ENCODE measurements at places on chromosomes 6 and 20.

DNA sequence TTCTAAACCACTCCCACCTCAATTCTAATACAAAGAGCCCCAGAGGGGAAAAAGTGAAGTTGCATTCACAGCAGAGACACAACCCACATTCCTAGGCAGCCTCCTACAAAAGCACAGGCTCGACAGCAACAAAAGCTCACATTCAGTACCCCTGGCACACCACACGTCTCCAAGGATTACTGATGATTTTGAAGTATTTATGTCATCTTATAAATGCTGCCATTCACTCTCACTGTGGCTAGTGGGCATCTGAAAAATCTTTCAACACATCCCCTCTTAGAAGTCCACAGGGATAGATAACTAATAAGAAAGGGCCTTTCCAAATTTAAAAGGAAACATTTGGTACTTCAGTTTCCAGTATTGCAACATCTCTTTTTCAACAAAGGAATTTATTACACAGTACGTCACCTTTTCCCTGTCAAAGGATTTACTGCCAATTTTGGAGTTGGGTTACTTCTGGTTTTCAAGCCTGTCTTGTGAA is 146.7 kb downstream of the TASP1 start:
- DNase-seq, result peak; percentile 85

DNA sequence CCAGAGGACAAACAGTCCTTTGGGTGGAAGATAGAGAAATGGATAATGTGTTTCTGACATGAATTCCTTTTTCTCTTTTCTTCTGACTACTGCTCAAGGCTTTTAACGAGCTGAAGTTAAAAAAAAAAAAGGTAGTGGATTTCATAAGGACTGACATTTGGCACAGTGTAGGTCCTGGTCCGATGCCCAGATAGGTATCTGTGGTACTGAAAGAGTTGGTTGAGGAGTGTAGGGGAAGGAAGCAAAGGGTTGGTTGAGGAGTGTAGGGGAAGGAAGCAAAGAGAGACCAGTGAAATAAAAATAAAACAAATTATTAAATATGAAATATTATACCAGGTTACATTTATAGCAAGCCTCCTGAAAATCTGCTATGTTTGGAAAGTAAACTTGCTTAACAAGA is 11.8 kb downstream of the UTRN start:
- no peak for DNase-seq

DNA sequence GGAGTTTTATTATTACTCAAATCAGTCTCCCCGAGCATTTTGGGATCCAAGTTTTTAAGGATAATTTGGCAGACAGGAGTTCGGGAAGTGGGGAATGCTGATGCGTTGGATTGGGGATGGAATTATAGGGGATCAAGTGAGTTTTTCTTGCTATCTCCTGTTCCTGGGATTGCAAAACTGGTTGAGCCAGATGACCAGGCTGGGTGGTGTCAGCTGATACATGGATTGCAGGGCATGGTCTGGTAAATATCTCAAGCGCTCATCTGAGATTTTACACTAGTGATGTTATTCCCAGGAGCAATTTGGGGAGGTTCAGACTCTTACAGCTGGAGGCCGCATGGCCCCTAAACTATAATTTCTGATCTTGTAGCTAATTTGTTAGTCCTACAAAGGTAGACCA is 54.7 kb downstream of the ENPP1 start:
- no peak for DNase-seq

GRCh38 chr20:36601540-36601939 is 4.0 kb upstream of the RAB5IF start:
- DNase-seq, result no peak

- no peak for DNase-seq
Measured at GRCh38 chr6:36114798-36115408, 15.4 kb upstream of the MAPK13 start.

DNA sequence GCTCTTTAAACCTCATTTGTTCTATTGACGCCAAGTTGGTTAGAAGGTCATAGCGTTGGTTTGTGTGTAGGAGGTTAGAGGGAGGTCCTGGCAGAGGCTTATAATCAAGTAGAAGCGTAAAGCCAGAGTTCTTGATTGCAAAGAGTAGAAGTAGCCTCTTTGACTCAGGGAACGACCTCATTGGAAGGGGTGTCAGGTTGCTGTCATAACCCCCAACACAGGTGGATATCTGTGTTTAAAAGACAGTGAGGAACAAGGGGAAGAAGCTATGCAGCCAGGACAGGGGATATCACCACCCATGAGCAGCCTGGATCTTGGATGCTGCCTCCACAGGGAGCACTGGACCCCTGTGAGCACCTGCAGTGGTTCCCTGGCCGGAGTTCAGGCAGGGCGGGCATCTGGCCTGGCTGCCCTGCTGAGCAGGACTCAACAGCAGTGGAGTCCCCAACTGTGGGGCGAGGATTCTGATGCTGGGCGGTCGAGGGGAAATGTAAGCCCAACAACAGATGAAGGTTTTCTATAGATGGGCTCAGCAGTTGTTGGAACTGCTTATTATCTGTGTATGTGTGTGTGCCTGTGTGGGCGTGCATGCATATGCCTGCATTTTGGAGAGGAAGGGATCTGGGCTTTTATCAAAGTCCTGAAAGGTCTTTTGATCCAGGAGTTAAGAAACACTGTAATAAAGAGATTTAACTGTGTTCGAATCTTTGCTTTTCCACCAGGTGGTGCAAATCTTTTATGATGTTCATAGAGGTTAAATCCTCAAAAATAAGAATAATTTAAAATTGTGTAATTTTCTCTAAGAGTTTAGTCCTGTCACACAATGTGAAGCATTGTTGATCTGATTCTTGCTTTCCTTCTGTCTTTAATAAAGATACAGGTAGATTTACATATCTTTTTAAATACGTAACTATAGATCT is 27.7 kb downstream of the HIVEP1 start:
- DNase-seq, result no peak

DNA sequence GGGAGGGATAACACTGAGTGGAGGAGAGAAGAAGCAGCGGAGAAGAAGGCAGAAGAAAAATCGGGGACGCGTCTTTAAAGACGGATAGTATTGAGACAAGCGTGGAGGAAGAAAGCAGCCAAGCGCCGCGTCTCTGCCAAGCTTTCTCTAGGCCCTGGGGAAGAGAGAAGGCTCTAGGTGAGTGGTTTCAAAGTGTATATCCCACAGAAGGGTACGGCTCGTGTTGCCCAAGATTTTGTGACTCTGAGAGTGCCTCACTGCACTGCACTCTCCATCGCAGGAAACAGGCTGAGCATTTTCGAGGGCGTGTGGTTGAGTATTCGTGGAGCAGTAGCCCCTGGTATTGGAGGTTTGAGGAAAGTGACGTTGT is 185.4 kb downstream of the TRIM27 start:
- DNase-seq, result no peak

GRCh38 chr6:33702345-33702977 is 9.0 kb downstream of the UQCC2 start:
- DNase-seq, result peak; percentile 48

- no peak for DNase-seq
Measured at GRCh38 chr6:884570-884969, 191.6 kb upstream of the EXOC2 start.

GRCh38 chr6:108948181-108948661 is 100.0 kb downstream of the ARMC2 start:
- DNase-seq, result no peak

- no peak for DNase-seq
Measured at GRCh38 chr6:46219661-46220060, 48.9 kb upstream of the ENPP5 start.

GRCh38 chr20:60192326-60192725 is 234.1 kb downstream of the CDH26 start:
- peak; percentile 74 for DNase-seq

DNA sequence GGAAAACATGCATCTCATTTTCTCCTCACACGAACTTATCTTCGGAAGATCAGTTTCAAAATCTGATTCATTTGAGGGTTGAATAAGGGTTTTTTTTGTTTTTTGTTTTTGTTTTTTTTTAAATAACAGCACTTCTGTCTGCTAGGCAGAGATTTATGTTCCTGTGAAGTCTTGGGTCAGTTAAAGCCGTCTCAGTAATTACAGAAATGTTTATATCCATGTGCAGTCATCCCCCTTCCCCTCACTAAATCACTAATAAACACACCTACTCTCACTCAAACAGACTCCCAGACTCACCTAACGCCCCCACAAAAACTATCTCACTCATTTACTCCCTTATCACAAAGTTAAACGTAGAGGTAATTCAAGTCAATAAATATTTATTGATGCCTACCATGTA is 214.2 kb upstream of the SUPT3H start:
- no peak for DNase-seq

DNA sequence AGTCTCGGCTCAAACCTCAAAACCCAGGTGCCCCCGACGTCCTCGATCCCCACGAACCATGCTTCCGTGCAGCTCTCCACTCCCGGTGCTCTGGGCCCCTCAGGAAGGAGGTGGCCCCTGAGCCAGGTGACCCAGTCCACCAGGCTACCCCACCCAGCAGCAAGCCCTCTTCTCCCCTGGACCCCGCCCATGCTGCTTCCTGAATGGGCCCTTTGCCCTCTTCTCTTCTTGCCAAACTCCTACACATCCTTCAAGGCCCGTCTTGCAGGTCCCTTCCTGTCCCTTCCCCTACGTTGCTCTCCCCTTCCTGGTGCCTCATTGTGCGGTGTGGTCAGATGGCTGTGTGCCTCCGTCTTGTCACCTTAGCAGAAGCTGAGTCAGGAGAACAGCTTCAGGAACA is 3.4 kb upstream of the GATA5 start:
- no peak for DNase-seq

DNA sequence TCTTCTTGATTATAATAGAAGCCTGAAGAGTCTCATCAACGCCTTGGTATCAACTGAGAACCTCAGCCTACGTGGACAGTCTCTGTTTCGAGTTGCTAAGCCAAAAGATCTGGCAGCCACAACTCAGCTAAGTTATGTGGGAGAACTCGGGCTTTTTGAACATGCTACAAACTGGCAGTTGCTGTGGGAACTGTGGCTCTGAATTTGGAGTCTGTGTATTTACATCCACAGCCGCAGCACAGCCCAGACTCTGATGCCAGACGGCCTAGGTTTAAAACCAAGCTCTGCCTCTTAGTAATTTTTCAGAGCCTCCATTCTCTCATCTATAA is 35.8 kb downstream of the RIPOR2 start:
- no peak for DNase-seq

DNA sequence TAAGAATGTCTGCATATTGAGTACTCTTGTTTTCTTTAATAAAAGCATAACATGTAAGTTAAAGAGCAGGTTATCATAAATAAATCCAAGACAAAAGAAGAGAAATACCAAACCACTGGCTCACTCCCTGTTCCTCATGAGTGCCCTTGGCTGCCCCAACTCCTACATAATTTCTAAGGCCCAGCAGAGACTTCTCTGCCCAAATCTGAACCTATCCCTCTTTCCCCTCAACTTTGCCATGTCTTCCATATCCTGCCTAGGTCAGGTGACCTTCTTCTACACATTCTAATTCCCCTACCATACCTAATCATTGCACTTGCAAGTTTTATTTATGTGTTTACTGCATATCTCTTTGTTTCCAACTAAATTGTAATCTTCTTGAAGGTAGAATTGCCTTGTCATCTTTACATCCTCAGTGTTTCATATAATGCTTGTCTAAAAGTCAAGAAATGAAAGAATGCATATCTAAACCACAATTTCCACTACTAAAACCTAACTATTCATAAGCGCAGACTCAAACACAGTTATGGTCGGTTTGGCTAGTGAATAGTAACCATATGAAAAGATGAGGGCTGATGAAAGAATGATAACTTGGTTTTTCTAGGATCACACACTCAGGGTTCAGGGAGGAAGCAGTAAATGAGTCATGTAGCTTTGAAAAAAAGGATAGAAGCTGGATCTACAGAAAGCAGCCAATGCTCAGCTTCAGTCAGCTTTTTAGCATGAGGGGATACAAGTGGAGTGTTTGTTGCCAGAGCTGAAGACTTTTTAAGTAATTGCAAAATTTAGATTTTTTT is 53.3 kb upstream of the EYA4 start:
- DNase-seq, result peak; percentile 50

DNA sequence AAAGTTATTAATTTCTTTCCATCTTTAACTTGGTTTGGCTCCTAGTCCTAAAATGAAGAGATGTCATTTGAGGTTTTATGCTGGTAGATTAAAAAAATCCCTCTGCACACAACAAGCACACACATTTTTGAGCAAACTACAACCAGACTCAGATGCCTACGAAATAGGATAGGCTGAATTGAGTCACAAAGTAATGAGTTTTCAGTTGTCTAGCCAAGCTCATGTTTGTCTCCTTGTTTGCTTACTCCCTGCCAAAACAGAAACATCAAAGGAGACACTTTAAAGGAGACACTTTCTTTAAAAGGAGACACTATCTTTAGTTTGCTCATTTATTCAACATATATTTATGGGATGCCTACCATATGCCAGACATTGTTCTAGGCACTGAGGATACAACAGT is 56.2 kb downstream of the TPBG start:
- DNase-seq, result no peak

DNA sequence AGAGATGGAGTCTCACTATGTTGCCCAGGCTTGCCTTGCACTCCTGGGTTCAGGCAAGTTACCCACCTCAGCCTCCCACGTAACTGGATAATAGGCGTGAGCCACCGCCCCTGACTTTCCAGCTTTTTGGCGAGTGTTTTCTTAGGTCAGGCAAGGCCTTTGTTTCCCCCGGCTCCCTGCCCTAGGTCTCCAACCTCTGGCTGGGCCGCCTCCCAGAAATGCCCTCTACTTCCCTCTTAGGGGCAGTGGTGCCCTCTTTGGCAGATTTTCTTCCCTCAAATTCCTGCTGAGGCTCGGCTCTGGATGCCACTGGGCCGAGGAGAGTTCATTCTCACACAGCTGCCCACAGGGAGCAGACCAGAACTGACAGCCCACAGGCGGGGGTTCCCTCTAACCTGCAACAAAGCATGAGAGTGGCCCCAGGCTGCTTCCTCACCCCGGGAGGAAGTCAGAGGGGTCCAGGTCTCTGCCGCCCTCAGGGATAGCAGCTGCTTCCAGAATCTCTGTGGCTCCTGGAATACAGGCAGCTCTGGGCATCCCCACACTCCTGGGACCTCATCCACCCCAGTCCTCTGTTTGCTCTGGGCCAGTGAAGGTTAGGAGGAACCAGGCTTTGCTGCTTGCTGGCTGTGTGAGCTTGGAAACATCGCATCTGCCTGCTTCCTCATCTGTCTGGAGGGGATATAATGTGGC is 56.5 kb downstream of the TCP11 start:
- no peak for DNase-seq

- DNase-seq, result no peak
Measured at GRCh38 chr6:24957199-24957598, 21.4 kb upstream of the RIPOR2 start.

- DNase-seq, result peak; percentile 26
Measured at GRCh38 chr6:20644667-20645370, 110.6 kb downstream of the CDKAL1 start.

DNA sequence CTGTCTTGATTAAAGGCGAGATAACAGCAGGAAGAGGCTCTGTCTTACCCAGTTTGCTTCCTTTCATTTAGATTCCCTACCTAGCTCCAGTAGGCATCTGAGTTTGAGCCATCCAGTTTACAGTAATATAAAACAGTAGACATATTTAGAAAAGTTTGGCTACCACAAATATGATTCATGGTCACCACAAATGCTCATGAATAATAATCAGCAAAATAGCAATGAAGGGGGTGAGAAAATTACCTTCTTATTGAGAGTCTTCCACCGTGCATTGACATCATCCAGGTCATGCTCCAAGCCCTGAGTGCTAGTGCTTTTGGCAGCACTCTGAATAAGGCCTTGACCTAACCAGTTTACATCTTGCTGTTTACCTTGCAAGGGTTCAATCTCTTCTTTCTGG is 106.2 kb downstream of the DST start:
- DNase-seq, result no peak
